ENCODE measurements at places on chromosomes 7 and 10. TPM values are rescaled to one million over a fixed set of nuclear protein-coding genes. Genes with fewer than 3 reads are reported as not detected.

Gene ABCC2
- 2.6 TPM for polyA plus RNA-seq

Gene AOC1
- polyA plus RNA-seq, result 0.07 TPM

Gene VSIR
- polyA plus RNA-seq, result 18.7 TPM

Gene SPACDR
- 0.13 TPM for polyA plus RNA-seq

Gene TMEM184A
- polyA plus RNA-seq, result 16.8 TPM

Gene CRYGN
- polyA plus RNA-seq, result not detected

Gene CLDN3
- not detected for polyA plus RNA-seq

Gene EIF5AL1
- polyA plus RNA-seq, result 0.92 TPM

Gene LRRN3
- polyA plus RNA-seq, result 1.8 TPM

Gene RABGEF1
- polyA plus RNA-seq, result 14.1 TPM

Gene SPDYE2
- not detected for polyA plus RNA-seq

Gene WIPF3
- polyA plus RNA-seq, result 1.2 TPM

Gene GIMAP8
- 12.7 TPM for polyA plus RNA-seq

Gene PRF1
- 2.4 TPM for polyA plus RNA-seq

Gene RBP4
- 158 TPM for polyA plus RNA-seq

Gene CADPS2
- 11.5 TPM for polyA plus RNA-seq

Gene ZC3HAV1L
- 1.7 TPM for polyA plus RNA-seq

Gene CLCN1
- polyA plus RNA-seq, result 0.07 TPM

Gene CHST3
- 21.8 TPM for polyA plus RNA-seq

Gene RAMP3
- polyA plus RNA-seq, result 107 TPM

Gene SFMBT2
- 0.67 TPM for polyA plus RNA-seq

Gene CCDC172
- polyA plus RNA-seq, result not detected

Gene CUBN
- polyA plus RNA-seq, result 0.36 TPM

Gene SPDYE6
- not detected for polyA plus RNA-seq

Gene SPDYE16
- polyA plus RNA-seq, result 0.05 TPM

Gene C10orf67
- 0.45 TPM for polyA plus RNA-seq

Gene ITPRIP
- 35.0 TPM for polyA plus RNA-seq

Gene NPC1L1
- polyA plus RNA-seq, result 0.34 TPM

Gene ADCY1
- polyA plus RNA-seq, result 1.1 TPM

Gene GRM3
- polyA plus RNA-seq, result not detected

Gene BEND7
- polyA plus RNA-seq, result 3.8 TPM

Gene SLC26A3
- 0.27 TPM for polyA plus RNA-seq

Gene GSTO2
- polyA plus RNA-seq, result 2.1 TPM

Gene POLL
- polyA plus RNA-seq, result 32.2 TPM

Gene CFTR
- polyA plus RNA-seq, result 0.22 TPM

Gene UCMA
- polyA plus RNA-seq, result not detected

Gene TSPAN15
- 137 TPM for polyA plus RNA-seq
